ENCODE measurements at places on chromosomes 1 and 21.
A peak's percentile ranks its signal among the peaks of the same experiment; 100 is the strongest.

DNA sequence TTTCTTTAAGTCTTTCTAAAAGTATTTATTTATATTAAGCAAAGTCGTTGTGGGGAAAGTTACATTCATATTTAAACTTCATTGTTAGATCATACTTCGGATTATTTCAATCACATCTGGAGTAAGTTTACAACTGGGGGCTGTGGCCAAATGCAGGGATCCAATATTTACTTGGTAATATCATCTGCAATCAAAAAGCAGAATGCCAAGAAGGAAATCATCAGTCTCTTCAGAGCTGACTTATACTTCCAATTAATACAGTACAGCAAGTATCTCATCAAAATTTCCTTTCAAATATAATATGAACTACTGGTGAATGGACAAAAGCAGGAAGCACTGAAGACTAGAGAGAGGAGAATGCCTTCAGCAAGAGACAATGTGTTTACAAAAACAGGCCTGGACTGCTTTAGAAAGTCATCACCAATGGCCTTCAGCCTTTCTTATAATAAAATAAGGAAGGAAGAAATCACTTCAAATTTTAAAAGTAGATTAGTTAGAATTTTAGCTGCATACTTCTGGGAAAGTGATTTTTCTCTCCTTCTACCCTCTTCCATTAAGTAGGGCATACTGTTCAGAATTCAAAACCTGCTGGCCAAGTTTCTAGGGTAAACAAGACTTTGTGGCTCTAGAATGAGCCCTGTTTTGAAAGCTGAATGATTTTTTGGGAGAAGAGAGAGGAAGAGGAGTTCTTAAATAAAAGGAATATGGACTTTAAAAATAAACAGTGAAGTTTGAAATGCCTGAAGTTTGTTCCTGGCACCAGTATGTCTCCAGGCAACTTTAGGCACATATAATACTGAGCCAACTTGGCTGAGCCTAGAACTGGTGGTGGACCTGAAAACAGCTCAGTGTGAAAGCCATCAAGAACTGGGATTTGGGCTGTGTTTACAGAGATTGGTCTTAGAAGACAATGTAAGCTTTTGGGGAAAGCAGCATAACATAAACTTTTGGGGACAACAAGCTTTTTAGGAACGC is 22.2 kb upstream of the MYOC start:
- no peak for DNase-seq

- no peak for DNase-seq
These were observed 119.3 kb upstream of the BACE2 start for GRCh38 chr21:41048623-41049022.

DNA sequence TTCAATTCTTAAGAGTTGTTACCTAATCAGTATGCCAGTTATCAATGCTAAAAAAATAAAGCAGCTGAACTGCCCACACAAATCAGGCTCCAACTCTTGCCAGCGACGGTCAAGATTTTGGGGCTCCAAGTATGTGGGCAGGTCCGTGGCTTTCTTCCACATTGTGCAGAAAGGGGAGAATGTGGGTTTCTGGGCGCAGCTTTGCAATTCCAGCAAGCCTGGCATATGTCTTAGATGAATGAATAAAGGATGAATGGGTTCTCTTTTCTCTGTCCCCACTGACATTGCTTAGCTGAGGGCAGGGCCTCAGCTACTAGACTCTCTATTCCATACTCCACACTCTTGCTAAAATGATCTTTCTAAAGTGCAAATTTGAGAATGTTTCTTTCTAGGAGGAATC is 42.4 kb downstream of the NENF start:
- DNase-seq, result no peak

DNA sequence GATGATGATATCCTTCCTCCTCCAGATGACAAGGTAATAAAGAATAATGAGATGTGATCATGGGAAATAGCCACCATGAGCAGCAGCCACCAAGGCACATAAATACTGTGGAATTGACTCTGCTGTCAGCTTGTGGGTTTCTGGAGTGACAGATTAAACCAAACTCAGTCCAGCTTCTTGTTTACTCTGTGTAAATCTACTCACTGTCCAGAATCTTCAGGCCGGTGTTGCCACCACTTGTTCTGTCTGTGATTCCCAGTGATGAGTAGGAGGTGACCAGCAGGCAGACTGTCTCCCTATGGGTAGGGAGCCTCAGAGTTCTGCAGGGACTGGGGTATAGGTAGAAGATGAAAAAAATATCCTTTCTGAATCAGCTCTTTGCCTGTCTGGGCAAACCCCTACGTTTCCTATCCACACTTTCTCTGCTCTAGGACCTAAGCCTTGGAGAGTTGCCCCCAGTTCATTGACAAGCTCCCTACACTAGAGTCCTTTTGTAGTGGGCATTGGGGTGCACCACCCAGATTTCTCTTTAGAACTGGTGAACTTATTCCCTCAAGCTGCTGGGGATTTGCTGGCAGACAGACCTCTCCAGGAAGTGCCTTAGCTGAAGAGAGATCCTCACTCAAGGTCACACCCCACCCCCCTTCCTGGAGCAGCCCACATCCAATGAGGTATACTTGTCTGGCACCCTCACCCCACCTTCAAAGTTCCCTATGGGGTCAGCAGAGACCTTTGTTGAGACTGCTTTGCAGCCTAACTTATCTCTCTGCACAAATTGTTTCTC is 47.6 kb downstream of the ATP1A1 start:
- DNase-seq, result no peak

DNA sequence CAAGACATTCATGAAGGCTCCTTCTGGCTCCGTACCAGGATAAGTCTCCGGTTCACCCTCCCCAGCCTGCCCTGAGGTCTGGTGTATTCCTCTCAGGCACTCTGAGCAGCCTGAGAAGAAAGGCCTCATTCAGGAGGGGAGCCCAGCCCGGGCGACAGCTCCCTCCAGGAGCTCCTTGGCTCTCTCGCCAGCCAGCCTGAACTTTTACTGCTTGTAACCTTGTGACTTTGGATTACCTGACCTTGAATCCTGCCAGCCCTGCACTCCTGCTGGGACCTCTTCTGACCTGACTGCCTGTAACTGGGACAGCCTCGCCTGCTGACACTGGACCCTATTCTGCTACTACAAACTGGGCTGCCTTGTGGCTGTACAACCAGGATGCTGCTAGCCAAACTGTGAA is 65.8 kb downstream of the CD34 start:
- no peak for DNase-seq

DNA sequence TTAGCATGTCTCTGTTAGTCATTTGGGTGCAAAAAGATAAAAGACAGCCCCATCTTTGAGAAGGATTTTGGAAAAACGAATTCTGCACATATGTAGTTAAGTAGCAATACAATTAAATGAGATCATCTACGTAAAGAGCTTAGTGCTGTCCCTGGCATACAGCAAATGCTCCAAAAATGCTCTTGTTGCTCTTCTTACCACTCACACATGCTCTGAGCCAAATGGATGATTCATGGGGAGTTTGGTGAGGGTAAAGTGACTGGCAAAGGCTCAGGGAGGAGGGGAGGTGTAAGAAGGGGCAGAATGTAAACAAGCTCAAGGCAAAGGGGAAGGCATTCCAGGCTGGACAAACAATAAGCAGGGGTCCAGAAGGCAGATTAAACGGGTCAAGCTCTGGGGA is 191.9 kb downstream of the AK5 start:
- no peak for DNase-seq

DNA sequence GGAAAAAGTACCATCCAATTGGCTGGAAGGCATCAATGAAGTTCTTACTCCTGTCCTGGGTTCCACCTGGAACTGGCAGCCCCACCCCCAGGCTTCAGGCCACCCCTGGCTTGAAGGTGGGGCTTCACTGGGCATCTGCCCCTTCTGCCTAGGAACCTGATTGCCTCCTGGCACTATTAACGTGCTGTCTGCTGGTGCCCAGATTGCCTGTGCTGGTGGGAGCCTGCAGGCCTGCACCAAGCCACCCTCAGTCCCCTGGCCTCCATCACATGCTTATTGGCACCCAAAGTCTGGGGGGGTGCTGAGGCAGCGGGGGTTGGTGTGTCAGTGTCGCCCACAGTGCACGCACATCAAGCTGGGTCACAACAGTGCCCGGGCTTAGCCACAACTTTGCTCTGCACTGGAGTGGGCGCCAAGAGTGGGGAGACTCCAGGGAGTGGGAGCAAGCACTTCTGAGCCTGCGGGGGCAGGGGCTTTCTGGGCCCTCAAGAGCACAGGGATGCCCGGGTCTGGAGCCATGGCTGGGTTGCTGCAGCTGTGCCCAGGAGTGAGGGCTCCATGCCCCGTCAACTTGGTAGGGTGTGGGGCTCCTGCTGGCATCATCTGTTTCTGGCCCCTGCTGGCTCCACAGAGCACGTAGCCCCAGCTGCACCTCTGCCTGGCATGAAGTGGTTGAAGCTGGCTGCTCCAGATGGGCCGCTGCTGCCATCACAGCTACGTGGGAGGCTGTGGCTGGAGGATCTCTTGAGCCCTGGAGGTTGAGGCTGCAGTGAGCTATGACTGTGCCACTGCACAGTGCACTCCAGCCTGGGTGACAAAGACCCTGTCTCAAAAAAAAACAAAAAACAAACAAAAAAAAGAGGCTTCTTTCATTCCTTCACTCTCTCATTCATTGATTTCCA is 4.1 kb upstream of the LSM10 start:
- no peak for DNase-seq

DNA sequence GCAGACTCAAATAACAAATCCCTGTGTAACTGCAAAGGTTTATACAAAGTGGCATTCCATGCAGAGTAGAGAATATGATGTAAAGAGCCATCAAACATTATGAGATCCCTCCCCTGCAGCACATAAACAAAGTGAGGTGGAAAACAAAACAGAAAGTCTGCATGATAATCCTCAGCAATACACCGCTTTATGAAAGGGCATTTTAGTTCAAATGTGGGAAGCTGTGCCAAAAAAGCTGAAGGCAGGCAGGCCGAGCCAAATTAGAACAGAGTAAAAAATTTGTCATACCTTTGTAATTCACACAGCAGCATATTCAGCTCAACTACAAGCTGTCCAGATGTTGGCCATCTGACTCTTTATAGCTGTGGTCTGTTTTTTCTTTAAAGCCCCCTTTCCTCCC is 113.5 kb downstream of the LHX9 start:
- DNase-seq, result no peak

DNA sequence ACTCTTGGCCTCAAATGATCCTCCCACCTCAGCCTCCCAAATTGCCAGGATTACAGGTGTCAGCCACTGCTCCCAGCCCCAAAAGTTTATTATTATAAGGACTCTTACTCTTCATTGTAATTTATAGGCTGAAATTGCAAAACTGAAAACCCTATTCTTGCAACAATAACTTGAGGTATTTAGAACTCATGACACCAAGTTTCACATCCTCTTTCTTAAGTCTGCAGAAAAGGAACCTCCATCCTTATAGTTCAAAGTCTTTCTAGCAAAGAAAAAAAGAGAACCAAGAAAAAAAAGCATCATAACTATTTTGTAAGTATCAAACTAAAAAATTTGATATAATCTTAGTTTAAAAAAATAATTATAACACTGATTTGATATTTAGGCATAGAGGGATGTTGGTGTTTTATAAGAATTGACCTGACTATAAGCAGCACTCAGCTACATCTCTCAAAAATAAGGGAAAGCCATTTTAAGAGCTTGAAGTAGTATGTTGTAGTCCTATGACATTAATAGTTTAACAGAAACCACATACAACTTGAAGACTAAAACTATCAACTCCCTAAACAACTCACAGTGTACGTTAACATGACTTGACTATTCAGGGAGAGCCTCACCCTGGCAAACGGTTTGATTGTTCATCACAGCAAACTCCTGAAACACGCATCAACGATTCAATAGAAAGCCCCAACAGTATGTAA is 122.4 kb downstream of the AKT3 start:
- DNase-seq, result peak; percentile 83

DNA sequence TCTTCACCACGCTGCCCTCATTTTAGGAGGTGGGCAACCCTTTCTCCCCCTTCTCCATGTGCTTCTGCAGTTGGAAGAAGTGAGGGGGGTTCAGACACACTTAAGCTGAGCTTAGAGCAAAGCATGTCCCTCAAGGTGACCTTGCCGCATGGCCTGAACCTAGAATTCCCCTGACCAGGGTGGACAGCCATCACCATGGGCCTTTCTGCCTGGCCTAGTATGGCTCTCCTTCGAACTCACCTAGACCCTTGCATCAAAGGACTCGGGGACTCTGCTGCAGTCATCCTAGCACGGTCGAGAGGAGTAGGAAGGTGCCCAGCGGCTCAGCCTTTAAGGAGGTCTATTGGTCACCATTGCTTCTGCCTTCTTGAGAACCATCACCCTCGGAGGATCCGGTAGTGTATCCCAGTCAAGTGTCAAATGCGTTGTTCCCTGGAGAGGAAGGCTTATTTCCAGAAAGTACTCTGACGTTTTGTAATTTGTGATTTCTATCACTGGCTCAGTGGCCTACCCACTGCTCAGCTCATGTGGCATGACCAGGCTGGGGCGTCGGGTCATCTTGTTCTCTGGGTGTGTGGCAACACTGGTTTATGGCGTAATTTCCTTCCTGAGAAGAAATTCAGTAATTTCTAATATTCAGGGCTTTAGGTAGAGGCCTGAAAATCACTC is at the start of gene KCNE1:
Gene KCNE1, minus strand, starts transcription at position 424 of the 669 bp plus-strand sequence. CDS start 62,576 bp downstream, outside the sequence.
- DNase-seq, result peak; percentile 94

DNA sequence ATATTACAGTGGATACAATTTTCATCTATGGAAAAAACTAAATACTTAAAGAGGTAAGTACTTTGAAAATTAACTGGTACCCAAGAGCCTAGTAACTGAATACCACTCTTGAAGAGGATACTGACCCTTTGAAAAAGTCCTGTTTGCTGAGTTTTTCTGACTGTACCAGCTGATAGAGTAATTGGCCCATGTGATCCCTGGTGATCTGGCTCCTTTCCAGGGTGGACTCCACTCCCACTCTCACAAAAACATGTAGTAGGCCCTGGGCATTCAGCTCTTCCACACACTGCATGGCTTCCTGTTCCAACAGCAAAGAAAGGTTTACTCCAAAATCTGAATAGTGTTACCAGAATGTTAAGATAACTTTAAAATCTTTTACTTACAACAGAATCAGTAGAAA is 53.6 kb upstream of the HP1BP3 start:
- DNase-seq, result no peak

- DNase-seq, result no peak
These were observed 292.5 kb downstream of the TTLL7 start for GRCh38 chr1:83706354-83706938.

DNA sequence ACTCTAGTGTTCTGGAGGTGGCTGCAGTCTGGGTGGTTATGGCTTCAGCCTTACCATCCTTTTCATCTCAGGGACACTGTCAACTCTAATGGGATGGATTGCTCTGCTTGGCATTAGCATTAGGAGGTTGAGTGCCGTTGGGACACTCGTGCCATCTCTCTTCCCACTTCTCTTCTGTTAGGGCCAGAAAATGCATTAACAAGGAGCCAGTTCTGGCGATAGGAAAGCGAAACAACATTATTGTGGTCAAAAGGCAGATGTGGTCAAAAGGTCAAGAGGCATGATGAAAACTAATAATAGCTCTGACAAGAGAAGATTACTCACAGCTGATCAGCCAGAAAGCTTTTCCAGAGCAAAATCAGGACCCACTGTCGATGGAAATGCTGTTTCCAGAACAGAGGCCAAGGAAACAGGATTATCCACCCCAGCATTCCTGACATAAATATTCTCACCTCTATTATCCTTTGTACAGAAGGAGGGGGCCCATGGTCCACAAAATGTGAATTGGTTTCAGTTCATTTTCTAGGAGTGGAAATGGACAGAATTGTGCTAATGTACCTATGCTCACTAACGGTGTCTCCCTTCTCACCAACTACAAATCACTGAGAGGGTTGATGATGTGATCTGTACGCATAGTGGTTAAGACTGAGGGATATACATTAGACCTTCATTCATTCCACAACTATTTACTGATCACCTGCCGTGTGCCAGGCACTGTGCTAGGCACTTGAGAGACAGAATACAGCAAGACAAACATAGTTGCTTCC is 72.0 kb downstream of the ST6GALNAC5 start:
- no peak for DNase-seq
